AG08395 (cell line): ENCODE measurements at places on chromosomes 5 and 9.
A peak's percentile ranks its signal among the peaks of the same experiment; 100 is the strongest.

- no peak for DNase-seq
These were observed 143.7 kb upstream of the SLC30A5 start for GRCh38 chr5:68950125-68950524.

DNA sequence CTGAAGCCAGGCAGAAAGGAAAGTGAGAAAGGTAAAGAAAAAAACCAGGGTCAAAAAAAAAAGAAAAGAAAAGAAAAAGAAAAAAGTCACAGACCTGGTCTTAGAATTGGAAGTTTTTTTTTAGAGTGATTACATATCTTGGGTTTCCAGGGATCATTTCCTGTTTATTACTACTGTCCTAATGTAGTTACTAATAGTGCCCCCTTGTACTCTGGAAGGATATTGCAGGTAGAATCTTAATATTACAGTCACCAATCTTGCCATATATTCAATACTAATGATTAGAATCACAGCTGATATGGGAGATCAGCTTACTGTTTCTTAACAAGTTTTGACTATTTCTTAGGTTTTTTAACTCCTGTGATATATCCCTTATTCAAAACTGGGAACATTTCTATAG lies 543.2 kb upstream of the CDH6 start:
- no peak for DNase-seq

DNA sequence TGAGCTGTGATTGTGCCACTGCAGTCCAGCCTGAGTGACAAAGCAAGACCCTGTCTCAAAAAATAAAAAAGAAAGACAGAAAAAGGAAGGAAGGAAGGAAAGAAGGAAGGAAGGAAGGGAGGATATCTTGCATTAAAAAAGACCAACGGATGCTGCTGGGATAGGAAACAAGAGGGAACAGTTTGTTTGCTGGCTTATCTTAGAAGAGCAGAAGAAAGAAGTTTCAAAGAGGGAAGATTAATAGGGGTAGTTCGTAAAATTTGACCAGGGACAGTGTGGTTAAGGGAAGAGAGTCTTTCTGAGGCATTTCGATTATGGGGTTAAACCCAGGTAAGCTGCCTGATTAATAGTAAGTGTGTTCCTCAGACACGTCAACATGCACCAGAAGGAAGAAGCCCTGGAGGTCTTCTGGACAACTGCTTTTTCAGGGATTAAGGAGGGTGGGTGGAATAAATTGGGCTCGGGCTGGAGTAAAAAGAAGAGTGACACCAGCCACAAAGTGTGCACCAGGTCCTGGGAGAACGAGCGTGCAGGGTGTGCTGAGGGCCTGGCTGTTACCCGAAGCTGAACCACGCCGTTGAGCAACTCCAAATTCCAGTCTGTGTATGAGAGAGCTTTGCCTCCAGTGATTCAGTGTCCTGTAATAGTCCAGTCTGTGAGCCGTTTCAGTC lies 24.8 kb downstream of the FYB1 start:
- DNase-seq = peak; percentile 86

GRCh38 chr5:68191083-68191791 lies 24.3 kb upstream of the PIK3R1 start:
- no peak for DNase-seq

DNA sequence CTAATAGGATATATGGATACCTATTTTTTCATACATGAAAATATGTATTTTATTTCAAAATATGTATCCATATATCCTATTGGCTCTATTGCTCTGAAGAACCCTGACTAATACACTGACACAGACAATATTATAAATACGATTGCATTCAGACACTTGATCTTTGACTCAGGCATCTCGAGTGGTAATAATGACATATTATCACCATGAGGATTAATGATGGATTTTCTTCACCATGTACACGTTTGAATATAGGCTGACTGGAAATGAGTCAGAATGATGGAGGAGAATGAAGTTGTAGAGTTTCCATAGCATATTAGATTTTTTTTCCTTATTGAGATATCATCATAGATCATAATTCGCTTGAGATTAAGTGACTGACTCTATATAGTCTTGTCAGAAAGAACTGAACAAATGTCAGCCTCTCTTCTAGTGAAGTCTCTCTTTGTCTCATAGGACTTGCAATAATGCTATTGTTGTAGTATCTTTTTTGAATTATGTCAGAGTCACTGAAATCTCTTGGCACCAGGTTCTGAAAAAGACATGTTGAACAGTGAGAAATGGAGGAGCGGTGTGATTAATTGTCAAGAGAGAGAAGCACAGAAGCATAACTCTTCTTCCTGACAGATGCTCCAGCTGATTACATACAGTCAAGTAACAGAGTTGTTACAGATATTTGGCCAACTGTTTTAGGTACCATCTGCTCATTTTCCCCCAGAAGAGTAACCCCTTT lies 41.4 kb upstream of the SLCO6A1 start:
- no peak for DNase-seq

DNA sequence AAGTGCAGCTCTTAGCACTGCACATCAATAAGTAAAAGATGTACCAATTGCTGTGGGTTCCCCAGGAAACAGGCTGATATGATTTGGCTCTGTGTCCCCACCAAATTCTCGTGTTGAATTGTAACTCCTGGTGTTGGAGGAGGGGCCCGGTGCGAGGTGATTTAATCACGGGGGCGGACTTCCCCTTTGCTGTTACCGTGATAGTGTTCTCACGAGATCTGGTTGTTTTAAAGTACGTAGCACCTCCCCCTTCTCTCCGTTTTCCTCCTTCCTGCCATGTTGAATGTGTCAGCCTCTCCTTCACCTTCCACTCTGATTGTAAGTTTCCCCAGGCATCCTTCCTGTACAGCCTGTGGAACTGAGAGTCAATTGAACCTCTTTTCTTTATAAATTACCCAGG lies 93.2 kb upstream of the ACTBL2 start:
- no peak for DNase-seq

- DNase-seq = no peak
These were observed 377.0 kb downstream of the GLIS3 start for GRCh38 chr9:3922846-3923245.

- no peak for DNase-seq
These were observed 300.4 kb downstream of the MAN2A1 start for GRCh38 chr5:109989994-109990722.

GRCh38 chr9:128053560-128053959 lies 13.6 kb downstream of the NAIF1 start:
- DNase-seq = no peak

GRCh38 chr9:101387871-101388506 lies 3.2 kb upstream of the BAAT start:
- peak; percentile 25 for DNase-seq

DNA sequence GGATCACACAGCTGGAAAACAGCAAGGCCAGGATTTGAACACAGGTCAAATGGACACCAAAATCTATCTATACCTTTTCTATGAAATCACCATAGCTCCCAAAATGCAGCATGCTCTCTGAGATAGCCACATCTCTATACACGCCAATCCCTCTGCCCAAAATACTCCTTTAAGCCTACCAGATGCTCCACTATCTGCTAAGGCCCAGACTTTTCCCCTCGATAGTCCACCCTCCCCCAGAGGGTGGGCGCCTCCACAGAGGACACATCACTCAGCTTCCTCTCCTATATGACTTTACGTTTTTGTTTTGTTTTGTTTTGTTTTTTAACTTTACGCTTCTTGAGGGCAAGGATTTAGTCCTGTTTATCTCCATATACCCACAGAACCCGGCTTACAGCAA lies 46.8 kb downstream of the MTMR12 start:
- no peak for DNase-seq

- DNase-seq = no peak
These were observed 145.5 kb downstream of the PAX5 start for GRCh38 chr9:36888551-36888950.

GRCh38 chr5:141850244-141850768 lies 27.9 kb downstream of the PCDH1 start:
- DNase-seq = peak; percentile 96

DNA sequence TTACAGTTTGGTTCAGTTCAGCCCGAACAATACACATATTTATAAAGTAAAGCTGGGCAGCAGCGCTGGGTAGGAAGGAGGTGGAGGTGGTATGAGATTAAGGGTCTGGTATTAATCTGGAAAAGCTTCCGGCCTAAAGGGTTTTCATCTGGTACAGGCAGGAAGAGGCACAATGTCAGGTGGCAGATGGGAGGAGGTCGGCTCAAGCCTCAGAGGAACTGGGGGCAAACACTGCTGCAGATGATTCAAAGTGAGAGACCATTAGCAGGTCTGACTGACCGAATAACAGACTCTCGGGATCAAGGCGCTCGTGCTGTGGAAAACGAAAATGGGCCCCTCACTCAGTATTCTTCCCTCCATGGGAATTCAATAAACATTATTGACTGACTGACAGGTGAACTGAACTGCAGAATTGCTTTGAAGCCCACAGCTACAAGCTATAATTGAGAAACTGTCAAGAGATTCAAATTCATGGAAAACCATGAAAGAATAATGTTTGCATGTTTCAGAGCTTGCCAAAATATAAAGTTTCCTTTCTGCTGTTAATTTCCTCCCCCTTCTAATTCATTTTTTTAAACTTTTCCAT lies 75.3 kb downstream of the TMEM167A start:
- no peak for DNase-seq

DNA sequence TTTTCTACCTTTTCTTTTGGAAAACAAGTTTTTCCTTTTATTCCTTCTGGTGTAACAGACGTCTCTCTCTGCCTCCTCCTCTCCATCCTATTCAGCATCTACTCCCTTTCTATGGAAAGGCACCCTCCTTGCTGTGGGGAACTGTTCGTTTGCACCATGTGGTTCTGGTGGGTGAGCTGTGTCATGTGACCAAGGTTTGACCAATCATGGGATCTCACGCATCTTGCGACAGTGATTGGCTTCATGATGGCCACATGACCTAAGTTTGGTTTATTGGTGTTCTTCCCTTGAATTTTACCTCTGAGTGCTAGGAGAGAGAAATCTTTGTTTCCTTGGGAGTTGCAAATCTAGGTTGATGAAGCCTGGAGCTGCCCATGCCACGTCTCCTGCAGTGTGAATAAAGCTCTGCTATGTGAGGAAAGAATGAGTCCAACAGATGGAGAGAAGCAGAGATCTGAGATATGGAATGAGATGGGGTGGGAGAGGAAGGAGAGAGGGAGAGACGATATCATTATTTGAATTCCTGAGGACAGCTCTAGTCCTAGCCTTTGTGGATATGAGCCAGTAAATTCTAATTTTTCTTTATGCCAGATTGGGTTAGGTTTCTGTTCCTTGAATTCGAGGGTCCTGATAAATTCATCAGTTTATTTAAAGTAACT lies 178.8 kb upstream of the IL12B start:
- no peak for DNase-seq

- no peak for DNase-seq
These were observed 16.1 kb upstream of the TSSK1B start for GRCh38 chr5:113450929-113451328.

DNA sequence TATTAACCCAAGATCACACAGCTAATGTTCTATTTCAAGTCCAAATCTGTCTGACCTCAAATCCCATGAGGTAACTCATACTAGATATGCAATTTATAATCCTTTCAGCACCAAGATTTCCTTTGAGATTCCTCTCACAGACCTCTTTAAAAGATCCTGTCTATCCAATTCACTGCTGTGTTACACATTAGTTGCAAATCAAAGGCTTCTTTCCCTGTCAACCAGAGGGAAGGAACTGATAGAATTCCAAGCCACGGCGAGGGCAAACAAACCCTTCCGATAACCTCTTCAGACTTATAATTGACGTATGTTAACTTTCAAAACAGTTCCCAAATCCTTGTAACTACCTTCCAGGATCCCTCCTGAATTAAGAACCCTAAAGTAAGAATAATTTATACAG lies 168.9 kb downstream of the DRD1 start:
- DNase-seq = no peak

GRCh38 chr5:134490255-134490924 lies 35.1 kb upstream of the JADE2 start:
- no peak for DNase-seq

- no peak for DNase-seq
These were observed 3.3 kb upstream of the SNX18 start for GRCh38 chr5:54514291-54514690.

- DNase-seq = no peak
These were observed 76.7 kb upstream of the SYK start for GRCh38 chr9:90724880-90725279.

- DNase-seq = no peak
These were observed 631 bp upstream of the RCL1 start for GRCh38 chr9:4792054-4792571.

GRCh38 chr9:120775859-120776258 lies 17.4 kb downstream of the FBXW2 start:
- no peak for DNase-seq
